ENCODE measurements at places on chromosomes 11 and 22. TPM values are rescaled to one million over a fixed set of nuclear protein-coding genes. Genes with fewer than 3 reads are reported as not detected.

- no peak for DNase-seq
Measured at GRCh38 chr11:60362241-60362640, 16.1 kb upstream of the MS4A7 start.

PANX3 gene
- total RNA-seq, result not detected

GRCh38 chr22:31323578-31324550, 22.3 kb downstream of the PATZ1 start:
- no peak for DNase-seq

- no peak for DNase-seq
Measured at GRCh38 chr11:18853086-18853720, 61.6 kb upstream of the PTPN5 start.

DNA sequence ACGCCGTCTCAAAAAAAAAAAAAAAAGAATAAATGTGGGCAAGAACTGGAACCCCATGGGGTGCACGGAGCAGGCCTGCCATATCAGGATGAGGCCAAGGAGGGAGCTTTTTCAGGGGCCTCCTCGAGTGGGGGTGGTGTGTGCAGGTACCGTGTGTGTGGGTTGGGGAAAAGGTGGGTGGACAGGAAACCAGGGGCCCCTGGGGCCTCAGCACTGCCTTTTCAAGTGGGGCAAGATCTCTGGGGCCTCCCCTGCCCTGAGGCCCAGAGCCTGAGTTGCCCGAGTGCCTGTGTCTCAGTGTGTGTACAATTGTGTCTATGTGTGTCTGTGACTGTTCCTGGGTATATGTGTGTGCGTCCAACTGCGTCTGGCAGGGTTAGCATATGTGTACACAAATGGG, 23.8 kb downstream of the TEF start:
- DNase-seq, result no peak

- peak; percentile 91 for DNase-seq
Measured at GRCh38 chr11:47917599-47918369, 62.6 kb upstream of the PTPRJ start.

- no peak for DNase-seq
Measured at GRCh38 chr11:67584205-67584880, 731 bp downstream of the GSTP1 start.

CARD16 gene
- 9.8 TPM for total RNA-seq

TOM1 gene
- total RNA-seq, result 83.2 TPM

- no peak for DNase-seq
Measured at GRCh38 chr11:28412029-28412428, 303.8 kb downstream of the METTL15 start.

GRCh38 chr22:28711820-28712777, 29.5 kb downstream of the CHEK2 start:
- DNase-seq, result no peak

DNA sequence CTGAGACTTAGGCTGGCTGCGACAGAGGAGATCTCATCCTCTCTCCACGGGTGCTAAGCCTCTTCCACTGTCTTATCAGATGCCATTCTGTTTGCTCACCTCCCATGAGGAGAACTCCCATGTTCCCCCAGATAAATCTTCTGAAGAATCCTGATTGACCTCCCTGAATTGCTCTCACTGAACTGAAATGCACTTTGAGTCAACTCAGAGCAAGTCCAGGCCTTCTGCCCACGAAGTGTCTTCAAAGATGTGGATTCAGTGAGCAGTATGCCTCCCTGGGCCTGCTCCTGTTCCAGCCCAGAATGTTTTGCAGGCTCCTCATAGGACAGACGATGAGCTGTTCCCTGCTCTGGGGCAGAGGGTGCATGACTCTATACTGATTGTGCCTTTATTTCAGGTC, 17.4 kb downstream of the TUB start:
- peak; percentile 16 for DNase-seq

C11orf86 gene
- total RNA-seq, result 0.64 TPM

SCGB1A1 gene
- total RNA-seq, result not detected

- no peak for DNase-seq
Measured at GRCh38 chr11:25943777-25944661, 387.9 kb upstream of the ANO3 start.

GRCh38 chr22:43331069-43331451, 12.1 kb downstream of the SCUBE1 start:
- no peak for DNase-seq

ARHGAP20 gene
- total RNA-seq, result 20.6 TPM

- peak; percentile 43 for DNase-seq
Measured at GRCh38 chr11:73188301-73188700, 29.8 kb upstream of the P2RY2 start.

DNA sequence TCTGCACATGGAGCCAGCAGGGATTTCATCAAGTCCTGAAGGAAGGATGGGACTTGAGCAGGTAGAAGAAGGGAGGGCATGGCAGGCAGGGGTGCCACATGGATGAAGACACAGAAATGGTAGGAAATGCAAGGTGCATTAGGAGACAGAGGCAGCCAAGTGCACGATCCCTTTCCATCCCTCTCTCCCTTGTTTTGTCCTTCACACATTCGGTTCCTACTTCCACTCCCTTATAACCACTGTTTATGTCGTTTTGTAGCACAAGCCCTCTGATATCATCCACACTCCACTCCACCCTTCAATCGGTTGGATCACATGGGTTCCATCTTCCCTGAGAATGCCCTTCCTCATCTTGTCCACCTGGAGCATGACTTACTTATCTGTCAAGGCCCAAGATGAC, 35.2 kb downstream of the IFT27 start:
- no peak for DNase-seq

INTS4 gene
- total RNA-seq, result 32.3 TPM

- no peak for DNase-seq
Measured at GRCh38 chr22:33381531-33382406, 323.6 kb upstream of the SYN3 start.

DNA sequence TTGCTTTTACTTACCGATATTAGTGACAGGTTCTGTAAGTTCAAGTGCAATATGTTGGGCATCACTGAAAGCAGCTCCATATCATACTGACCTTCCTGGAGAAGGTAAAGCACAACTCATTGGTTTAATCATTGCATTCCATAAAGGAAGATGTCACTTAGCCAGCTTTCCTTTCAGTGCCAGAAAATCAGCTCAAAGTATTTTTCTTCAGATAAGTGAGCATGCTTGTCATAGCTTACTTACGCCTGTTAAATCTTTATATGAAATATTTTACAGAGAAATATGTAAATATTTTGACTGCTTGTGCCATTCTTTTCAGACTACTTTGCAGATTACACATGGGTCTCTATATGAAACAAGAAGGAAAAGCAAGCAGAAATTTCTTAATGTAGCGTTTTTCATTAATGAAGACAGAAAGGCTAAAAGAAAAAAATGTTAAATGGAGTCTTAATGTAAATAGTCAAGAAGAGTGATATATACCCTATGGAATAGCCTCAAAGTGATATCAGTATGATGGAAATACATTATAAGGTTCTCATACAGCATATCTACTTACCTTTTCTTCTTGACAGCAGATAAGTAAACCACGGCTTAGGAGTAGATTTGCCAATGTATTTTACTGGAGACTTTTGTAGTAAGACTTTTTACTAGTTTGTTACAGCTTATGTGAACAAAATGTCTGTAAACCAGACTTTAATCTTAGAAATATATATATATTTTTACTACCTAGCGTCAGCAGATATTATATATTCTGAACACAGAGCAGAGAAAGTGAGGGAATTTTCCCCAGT, 649.7 kb downstream of the METTL15 start:
- DNase-seq, result no peak

- DNase-seq, result peak; percentile 49
Measured at GRCh38 chr11:71164621-71165020, 87.8 kb downstream of the SHANK2 start.

- no peak for DNase-seq
Measured at GRCh38 chr11:118878163-118878563, 5.5 kb upstream of the CXCR5 start.

- no peak for DNase-seq
Measured at GRCh38 chr11:95827696-95828095, 37.4 kb downstream of the CEP57 start.

DNA sequence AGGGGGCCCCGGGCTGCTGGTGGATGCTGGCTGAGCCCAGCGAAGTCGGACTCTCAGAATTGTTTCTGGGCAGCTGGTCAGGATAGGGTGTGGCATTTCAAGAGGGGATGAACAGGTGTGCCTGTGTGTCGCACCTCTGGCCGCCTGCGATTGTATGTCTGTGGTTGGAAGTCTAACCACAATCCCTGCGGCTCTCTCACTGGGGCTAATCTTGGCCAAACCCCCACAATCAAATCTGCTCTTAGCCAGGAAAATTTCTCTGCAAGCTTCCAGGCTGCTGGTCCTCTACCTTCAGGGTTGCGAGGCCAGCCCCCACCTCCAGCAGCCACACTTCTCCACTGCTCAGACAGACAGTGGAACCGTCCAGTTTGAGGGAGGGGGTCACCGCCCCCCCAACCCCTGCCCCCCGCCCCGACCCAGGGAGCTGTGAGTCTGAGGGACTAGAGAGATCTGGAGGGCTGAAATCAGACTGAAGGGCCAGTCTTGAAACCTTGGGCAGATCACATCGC, 953 bp downstream of the ATG16L2 start:
- DNase-seq, result no peak

ALDH3B1 gene
- total RNA-seq, result 14.6 TPM

DNA sequence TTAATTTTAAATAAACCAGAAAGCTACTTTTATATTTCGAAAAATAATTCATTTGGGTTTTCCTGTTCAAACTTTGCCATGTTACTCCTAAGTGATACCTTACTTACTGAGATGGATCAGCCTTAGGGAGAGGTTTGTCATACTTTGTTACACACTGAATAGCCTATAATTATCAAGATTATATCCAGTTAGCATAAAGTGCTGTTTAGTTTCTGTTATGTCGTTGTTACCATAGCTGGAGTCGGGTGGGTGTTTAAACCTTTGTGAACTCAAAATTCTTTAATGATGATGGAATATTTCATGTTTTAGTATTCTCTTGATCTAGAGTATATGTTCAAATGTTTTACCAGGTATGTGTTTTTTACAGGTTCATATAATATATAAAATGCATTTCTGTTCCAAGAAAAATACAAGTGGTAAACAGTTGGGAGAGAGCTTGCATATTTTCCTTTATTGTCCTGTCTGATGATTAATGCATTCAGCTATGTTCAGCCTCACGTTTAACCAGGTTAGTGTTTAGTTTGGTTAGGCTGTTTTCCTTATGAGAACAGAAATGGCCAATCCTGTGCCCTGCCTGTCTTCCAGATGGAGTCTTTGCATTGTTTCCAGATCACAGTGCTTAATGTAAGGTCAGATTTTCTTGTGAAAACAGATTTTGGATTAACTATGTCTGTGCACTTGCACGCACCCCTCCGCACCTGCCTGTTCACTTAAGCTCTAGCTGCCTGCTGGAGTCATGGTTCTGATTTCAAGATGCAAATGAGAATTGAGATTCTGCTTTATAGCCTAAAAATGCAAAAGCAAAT, 105.6 kb downstream of the ATXN10 start:
- no peak for DNase-seq

KCNJ4 gene
- not detected for total RNA-seq
